ENCODE measurements at places on chromosomes 11 and 22.

DNA sequence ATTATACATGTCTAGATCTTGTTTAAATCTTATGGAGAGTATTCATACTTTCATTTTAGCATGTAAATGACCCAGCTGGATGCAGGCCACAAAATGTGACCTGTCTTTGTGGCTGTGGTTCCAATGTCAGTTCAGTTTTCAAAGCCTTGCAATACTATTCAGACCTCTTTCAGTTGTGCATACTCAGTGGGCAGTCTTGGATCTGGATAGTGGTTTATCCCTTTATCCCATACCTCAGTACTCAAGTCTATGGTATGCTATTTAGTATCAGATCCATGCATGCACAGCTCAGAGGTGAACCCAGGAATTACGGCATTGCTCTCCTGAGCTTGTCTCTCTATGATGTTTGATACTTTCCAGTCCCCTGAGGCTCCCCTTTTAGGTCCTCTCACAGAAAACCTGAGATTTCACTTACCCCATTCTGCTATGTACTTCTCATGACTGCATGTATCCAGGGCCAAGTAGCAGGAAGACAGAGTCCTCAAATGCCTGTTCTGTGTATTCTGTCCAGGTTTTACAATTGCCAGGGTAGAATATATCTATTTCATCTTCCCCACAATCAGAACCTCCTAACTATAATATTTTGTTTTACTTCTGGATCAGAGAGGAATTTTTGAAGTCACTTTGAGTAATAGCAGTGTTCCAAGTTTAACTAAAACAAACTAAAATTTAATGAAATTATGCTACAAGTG lies 6.9 kb upstream of the P4HA3 start:
- no peak for DNase-seq

- DNase-seq = no peak
Observed at GRCh38 chr11:128182844-128183243, 404.5 kb downstream of the ETS1 start.

- DNase-seq = no peak
Observed at GRCh38 chr11:60836866-60837515, 4.9 kb upstream of the CCDC86 start.

DNA sequence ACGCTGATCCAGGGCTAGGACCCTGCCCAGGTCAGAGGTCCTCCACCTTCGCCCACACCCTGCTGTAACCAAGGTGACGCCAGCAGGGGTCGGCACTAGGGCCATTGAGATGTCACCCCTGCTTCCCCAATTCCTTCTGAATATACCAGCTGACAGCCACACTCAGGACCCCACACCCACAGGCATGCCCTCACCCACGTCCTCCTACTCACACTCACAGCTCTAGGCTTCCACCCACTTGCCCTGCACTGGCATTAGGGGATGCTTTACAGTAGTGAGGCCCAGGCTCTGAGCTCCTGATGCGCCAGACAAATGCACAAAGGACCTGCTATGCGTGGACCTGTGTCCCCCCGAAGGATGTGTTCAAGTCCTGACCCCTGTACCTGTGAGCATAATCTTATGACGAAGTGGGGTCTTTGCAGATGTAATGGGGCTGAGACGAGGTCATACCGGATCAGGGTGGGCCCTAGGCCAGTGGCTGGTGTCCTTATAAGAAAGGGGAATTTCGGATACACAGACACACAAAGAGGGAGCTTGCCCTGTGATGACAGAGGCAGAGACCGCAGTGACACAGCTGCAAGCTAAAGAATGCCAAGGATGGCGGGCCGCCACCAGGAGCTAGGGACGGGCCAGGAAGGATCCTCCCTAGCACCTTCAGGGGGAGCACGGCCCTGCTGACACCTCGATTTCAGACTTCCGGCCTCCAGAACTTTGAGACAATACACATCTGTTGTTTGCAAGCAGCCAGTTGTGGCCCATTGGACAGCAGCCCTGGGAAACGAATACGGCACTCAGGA lies 11.2 kb downstream of the WNT11 start:
- DNase-seq = no peak

- peak; percentile 33 for DNase-seq
Observed at GRCh38 chr11:93655581-93656255, 5.8 kb upstream of the CEP295 start.

DNA sequence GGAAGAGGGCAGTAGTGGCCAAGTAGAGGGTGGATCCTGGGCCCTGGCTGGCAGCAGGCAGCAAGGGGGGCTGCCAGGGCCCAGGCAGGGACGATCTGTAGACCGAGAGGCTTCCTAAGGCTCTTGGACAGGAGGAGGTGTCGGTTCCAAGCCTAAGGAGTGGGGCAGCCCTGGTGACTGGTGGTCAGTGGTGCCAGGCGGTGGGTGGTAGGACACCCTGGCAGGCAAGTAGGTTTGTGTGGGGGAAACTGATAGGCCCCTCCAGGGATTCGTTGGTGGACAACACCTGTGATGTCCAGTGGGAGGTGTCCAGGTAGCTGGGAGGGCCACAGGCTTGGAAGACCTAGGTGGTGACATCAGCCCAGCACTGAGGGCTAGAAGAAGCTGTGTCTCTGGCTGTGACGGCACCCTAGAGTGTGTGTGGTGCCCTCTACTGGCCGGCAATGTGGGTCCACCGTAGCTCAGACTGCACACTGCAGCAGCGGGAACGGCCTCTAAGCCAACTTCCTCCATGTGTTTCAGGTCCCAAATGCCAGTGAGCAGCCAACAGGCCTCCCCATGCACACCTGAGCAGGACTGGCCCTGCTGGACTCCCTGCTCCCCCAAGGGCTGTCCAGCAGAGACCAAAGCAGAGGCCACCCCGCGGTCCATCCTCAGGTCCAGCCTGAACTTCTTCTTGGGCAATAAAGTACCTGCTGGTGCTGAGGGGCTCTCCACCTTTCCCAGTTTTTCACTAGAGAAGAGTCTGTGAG lies 9.4 kb upstream of the SAMM50 start:
- DNase-seq = peak; percentile 68

GRCh38 chr11:3015796-3016195 lies 23.7 kb upstream of the NAP1L4 start:
- no peak for DNase-seq

- DNase-seq = no peak
Observed at GRCh38 chr11:84795698-84796097, 831.4 kb downstream of the DLG2 start.

DNA sequence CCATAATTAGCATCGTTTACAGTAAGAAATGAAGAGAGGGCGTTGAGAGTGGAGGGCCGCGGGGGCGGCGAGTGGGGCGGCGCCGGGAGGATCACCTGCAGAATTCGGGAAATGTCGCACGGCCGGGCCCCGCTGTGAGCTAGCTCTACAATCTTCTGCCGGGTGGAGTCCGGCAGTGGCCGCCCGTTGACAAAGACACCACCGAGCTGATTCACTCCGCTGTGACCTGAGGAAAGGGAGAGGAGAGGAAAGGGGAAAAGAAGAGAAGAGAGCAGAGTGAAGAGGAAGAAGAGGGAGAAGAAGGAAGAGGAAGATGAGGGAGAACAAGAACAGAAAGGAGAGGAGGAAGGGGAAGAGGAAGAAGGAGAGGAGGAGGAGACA lies 8.5 kb downstream of the PAX6 start:
- DNase-seq = no peak

DNA sequence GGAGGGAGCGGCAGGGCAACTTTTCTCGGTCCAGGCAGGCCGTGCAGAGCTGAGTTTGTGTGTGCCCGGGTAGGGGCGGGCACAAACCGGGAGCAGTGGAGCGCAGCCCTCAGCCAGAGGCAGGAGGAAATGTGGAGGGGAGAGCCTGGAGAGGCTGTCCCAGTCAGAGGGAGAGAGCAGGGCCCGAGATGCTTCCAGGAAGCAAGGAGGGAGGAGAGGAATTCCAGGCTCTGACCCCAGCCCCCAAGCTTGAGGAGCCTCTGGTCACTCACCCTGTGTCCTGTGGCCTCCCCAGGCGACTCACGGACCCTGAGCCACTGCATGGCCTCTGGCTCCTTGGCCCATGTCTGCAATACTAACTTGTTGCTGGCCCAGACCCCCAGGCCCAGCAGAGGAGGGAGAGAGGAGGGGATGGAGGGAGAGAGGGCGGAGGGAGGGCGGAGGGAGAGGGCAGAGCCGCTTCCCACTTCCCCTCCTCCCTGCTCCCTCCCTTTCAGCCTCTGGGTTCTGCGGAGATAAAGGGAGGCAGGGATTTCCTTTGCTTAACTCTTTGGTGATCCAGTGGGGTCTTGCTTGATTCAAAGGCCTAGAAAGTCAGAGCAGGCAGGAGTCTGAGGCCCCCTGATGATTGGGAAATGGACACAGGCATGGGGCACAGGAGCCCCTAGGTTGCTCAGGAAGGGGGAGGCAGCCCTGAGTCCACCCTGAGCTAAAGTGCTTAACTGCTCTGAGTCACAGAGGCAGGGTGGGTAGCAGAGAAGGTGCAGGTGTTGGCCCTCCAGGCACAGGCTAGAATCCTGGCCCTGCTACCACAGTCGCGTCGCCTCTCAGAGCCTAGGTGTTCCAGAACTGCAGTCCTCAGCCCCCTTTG lies at the start of gene C1QTNF6:
Gene C1QTNF6, minus strand, starts transcription at position 357 of the 871 bp plus-strand sequence. Its CDS starts 34 bp downstream, at position 323.
- DNase-seq = peak; percentile 72

GRCh38 chr11:67387069-67387468 lies 4.7 kb upstream of the RAD9A start:
- DNase-seq = no peak

GRCh38 chr11:66951927-66952337 lies 6.3 kb downstream of the PC start:
- DNase-seq = no peak

- DNase-seq = no peak
Observed at GRCh38 chr11:47981667-47982404, 1.5 kb downstream of the PTPRJ start.

GRCh38 chr11:24885580-24886173 lies 388.8 kb downstream of the LUZP2 start:
- DNase-seq = no peak

DNA sequence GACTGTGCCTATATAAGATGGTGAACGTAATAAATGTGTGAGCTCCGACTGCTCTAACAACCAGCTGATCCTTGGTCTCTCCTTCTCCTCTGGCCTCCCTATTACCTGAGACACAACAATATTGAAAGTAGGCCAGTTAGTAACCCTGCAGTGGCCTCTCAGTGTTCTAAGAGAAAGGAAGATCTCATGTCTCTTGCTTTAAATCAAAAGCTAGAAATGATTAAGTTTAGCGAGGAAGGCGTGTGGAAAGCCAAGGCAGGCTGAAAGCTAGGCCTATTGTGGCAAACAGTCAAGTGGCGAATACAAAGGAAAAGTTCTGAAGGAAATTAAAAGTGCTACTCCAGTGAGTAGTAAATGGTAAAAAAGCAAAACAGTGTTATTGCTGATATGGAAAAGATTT lies 39.5 kb downstream of the HIPK3 start:
- no peak for DNase-seq

DNA sequence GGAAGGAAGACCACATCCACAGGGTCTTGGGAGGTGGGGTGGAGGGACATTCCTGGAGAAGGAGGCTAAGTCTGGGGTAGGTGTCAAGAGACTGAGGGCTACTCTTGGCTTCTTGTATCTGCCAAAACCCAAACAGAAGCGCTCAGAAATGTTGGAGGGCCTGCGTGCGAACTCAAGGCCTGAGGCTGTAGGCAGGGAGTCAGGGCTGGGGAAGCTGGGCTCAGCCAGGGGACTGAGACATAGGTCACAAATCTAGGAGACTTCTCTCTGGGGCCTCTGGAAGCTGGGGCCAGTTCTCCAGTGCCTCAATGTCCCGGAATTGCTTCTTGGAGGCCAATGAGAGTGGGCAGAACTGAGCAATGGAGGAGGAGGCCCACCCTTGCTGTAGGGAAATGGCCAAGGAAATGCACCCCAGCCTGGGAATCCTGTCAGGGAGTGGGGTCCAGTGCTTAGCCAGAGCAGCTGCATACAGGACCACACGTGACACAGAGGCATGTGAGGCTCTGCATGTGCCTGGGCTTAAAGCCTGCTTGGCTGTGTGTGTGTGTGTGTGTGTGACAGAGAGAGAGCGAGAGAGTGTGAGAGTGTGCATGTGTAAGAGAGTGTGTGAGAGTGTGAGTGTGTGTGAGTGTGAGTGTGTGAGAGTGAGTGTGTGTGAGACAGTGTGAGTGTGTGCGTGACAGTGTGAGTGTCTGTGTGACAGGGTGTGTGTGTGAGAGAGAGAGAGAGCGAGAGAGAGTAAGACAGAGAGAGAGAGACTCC lies 141.3 kb downstream of the ST3GAL4 start:
- no peak for DNase-seq

DNA sequence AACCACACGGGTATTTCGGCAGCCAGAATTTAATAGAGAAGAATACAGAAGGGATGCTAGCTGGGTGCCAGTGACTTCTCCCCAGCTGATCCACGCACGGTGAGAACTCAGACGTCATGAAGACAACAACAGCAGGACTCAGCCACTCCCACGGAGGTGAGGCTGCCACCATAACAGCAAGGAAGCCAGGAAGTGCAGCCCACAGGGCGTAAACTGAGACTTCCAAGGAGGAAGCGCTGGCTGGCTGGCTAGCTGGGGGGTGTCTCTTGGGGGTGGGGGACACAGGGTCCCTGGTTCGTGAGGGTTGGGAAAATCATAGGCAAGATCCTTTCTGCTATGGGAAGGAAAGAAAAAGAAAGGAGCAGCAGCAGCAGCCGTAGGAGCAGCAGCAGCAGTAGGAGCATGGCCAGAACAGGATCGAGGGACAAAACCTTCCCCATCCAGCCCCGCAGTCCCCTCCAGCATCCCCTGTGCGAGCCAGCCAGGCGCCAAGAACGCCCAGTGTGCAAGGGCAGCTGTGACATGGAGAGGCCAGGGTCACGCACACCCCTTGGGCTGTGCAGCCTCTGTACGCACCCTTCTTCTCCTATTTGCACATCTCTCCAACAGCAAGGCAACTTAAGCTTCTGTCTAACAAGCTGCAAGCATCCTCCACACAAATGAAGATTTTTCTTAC lies 49.6 kb upstream of the SHANK2 start:
- no peak for DNase-seq

DNA sequence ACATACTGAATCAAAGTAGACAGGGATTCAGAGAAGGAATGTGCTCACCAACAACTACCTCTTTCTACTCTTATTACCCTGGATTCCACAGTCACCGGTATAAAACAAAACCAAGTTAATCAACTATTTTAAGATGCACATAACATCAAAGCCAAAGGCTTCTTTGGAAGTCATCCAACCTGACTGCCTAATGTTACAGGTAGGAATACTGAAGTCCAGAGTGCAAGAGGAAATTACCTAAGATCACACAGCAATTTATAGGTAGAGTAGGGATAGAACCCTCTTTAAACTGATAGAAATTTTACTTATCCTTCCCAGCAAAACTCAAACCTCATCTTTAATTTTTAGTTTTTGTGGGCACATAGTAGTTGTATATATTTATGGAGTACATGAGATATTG lies 76.3 kb downstream of the PAK1 start:
- DNase-seq = no peak

GRCh38 chr11:28619846-28620540 lies 511.8 kb downstream of the METTL15 start:
- DNase-seq = peak; percentile 83

DNA sequence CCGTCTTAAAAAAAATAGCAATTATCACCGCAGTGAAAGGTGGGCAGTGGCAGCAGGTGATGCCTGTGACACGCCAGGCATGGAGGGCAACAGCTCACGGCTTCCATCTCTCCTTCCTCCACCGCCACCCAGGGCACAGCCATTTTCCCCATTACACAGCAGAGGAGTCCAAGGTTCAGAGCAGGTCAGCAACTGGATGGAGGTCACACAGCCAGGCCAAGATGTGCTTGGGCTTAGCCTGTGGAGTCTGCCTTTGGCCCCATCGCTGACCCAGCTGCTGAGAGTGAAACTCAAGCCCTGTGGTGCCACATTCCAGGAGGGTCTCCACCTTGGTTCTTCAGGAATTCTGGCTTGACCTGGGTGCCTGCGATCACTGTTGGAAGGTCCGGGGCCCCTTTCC lies 411.1 kb downstream of the SHANK2 start:
- no peak for DNase-seq

- DNase-seq = no peak
Observed at GRCh38 chr11:16763746-16764145, 25.3 kb downstream of the C11orf58 start.

Data from epithelial cell of esophagus (primary cell).